Breast epithelium (tissue), 4 donors: ENCODE measurements at places on chromosomes 2 and 18.

- H3K4me3 ChIP-seq = no peak overlapping the region
- no peaks in the 10 kb centered on the region for H3K4me1 ChIP-seq
- no peaks in the 10 kb centered on the region for H3K27me3 ChIP-seq
- no peaks in the 10 kb centered on the region for H3K36me3 ChIP-seq
Observed at GRCh38 chr2:46508759-46509158, 29.4 kb downstream of the TMEM247 start.

- H3K27me3 ChIP-seq = no peaks in the 10 kb centered on the region
- H3K27ac ChIP-seq = no peak overlapping the region
- DNase-seq = no peak
- no peak overlapping the region for H3K4me3 ChIP-seq
- H3K4me1 ChIP-seq = no peaks in the 10 kb centered on the region
- no peaks in the 10 kb centered on the region for H3K36me3 ChIP-seq
Observed at GRCh38 chr2:239878686-239879085, 146.5 kb downstream of the NDUFA10 start.

DNA sequence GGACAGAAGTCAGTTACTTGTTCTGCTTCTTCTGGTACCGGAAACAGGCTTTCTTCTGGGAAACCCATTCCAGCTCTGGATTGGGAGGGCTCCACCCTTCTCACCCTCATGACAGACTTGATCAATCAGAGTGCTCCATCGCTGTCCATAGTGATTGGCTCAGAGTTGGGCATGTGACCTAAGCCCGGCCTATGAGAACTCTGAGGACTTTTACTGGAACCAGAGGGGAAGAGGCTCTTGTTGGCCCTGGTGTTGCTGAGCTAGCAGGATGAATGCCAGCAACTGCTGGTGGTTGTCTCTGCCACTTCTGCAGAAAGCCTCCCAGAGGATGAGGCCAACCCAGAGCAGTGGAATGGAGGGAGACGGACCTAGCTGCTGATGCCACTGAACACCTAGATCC is 33.3 kb downstream of the TMEM37 start:
- no peaks in the 10 kb centered on the region for H3K27me3 ChIP-seq
- H3K27ac ChIP-seq = no peak overlapping the region
- no peak for DNase-seq
- H3K4me3 ChIP-seq = no peak overlapping the region

DNA sequence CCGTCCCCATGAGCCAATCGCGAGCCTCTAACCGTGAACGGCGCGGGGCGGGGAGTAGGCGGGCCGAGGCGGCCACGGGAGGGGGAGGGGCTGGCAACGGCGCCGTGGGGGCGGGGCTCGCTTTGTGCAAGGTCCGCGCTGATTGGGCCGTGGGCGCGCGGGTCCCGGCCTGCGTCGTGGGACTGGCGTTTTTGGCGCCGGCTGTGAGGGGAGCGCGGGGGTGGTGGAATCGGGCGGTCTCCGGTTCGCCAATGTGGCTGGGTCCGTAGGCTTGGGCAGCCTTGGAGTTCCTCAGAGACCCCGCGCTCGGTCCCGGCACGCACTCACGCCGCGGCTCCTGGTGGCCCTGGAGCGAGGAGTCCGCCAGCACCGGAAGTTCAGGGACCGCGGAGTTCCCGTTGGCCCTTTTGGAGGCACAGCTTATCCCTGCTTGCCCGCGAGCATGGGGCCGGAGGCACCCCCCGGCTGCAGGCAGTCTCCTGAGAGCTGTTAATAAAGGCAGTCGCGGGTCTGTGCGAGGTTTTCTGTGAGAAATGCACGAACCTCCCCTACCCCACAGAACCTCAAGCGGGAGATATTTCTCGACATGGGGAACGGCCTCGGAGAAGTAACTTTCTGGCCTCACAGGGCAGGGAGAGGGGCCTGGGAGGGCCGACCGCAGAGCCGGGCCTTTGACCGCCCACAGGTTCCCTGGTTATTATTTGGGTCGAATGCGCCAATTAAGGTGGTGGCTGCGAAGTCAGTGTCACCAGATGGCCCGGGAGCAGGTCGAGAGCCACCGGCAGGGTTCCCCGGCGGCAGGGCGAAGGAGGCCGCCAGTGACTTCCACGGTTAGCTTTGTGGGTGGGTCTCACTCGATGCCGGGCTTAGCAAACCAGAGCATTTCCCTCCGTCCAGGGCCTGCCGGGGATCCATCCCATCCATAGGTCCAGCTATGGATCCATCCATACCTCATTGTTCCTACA is 574 bp upstream of the NCL start:
- H3K4me3 ChIP-seq = peak overlapping the region; percentile 96
- peaks cover 3% of the 10 kb centered on the region for H3K4me1 ChIP-seq
- peak; percentile 98 for DNase-seq
- no peaks in the 10 kb centered on the region for H3K36me3 ChIP-seq
- no peaks in the 10 kb centered on the region for H3K27me3 ChIP-seq

DNA sequence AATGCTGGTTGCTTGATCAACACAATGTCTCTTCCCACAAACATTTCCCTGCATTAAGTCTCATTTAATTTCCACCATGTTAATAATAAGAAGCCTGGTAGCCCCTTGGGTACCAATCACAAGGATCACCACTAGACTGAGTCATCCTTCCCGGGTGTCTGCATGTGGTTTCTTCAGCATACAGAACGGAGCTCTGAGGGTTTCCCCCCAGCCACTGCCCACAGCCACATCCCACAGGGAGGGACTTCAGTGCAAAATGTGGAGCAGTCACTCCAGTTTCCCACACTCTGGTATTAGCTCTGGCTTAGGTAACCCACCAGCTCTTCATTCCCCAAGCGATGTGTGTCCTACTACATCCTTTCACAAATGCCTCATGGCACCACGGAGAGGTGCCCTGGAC is 42.7 kb upstream of the POLE4 start:
- H3K4me1 ChIP-seq = no peaks in the 10 kb centered on the region
- no peak overlapping the region for H3K4me3 ChIP-seq
- no peaks in the 10 kb centered on the region for H3K27me3 ChIP-seq
- H3K27ac ChIP-seq = no peak overlapping the region
- no peak for DNase-seq

DNA sequence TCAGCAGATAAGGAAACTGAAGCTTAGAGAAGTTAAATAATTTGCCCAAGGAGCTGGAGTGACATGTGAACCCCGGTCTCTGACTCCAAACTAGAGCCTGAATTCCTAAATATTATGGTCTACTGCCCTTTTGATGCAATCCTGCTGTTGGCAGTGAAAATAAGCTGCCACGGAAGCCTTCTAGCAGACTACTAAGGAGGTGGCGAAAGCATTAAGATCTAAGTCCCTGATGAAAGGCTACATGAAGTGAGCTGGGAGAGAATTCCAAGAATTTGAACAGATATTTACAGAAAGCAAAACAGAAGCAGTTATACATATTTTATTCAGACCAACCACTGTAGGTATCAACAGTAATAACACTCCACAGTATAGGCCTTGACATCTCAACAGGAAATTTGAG is 28.1 kb downstream of the TRMT61B start:
- DNase-seq = no peak
- no peaks in the 10 kb centered on the region for H3K36me3 ChIP-seq
- H3K4me1 ChIP-seq = no peaks in the 10 kb centered on the region
- no peak overlapping the region for H3K4me3 ChIP-seq

- no peaks in the 10 kb centered on the region for H3K36me3 ChIP-seq
- H3K4me1 ChIP-seq = no peaks in the 10 kb centered on the region
- no peak for DNase-seq
- H3K27ac ChIP-seq = peak overlapping the region; percentile 10
- no peaks in the 10 kb centered on the region for H3K27me3 ChIP-seq
Observed at GRCh38 chr2:234289834-234290590, 206.9 kb downstream of the ARL4C start.

GRCh38 chr2:166234112-166234846 is 106.5 kb upstream of the SCN1A start:
- no peaks in the 10 kb centered on the region for H3K4me1 ChIP-seq
- no peak overlapping the region for H3K27ac ChIP-seq
- H3K27me3 ChIP-seq = no peaks in the 10 kb centered on the region
- no peak for DNase-seq
- H3K36me3 ChIP-seq = no peaks in the 10 kb centered on the region

GRCh38 chr2:238943338-238944067 is 95.6 kb downstream of the TWIST2 start:
- H3K27me3 ChIP-seq = no peaks in the 10 kb centered on the region
- no peak for DNase-seq
- H3K4me1 ChIP-seq = no peaks in the 10 kb centered on the region
- H3K4me3 ChIP-seq = no peak overlapping the region

DNA sequence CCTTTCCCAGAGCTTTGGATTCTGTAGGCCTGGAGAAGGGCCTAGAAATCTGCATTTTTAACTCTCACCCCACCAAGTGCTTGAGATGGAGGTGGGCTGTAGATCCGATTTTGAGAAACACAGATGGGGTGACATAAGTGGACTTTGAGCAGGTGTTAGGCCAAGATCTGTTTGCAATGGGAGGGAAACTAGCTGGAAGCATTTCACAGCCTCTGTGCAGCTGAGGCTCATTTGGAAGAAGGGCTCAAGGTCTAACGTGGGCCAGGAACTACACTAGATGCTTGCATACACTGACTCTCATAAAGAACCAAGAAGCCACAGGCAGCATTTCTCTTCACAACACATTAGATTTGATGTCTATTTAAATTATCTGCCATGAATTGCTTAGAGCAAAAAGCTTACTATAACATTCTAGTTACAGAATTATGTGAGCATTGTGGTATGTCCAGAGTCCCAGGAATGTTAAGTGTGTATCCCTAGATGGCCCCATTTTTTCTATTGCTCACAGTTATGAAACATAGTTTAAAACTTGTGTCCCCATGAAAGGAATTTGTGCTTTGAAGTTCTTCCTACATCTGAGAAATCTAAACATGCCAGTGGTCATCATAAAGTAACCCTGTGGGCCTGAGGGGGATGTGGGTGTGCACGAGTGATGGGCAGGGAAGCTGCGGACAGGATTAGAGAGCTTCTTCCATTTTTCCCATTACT is 77.2 kb downstream of the CD28 start:
- no peak for DNase-seq
- no peaks in the 10 kb centered on the region for H3K36me3 ChIP-seq
- no peaks in the 10 kb centered on the region for H3K4me1 ChIP-seq
- H3K4me3 ChIP-seq = no peak overlapping the region
- no peaks in the 10 kb centered on the region for H3K27me3 ChIP-seq

- H3K27me3 ChIP-seq = no peaks in the 10 kb centered on the region
- H3K27ac ChIP-seq = peak overlapping the region; percentile 88
- H3K36me3 ChIP-seq = no peaks in the 10 kb centered on the region
- DNase-seq = no peak
Observed at GRCh38 chr2:88016960-88017779, 823 bp upstream of the RNU2-63P start.

DNA sequence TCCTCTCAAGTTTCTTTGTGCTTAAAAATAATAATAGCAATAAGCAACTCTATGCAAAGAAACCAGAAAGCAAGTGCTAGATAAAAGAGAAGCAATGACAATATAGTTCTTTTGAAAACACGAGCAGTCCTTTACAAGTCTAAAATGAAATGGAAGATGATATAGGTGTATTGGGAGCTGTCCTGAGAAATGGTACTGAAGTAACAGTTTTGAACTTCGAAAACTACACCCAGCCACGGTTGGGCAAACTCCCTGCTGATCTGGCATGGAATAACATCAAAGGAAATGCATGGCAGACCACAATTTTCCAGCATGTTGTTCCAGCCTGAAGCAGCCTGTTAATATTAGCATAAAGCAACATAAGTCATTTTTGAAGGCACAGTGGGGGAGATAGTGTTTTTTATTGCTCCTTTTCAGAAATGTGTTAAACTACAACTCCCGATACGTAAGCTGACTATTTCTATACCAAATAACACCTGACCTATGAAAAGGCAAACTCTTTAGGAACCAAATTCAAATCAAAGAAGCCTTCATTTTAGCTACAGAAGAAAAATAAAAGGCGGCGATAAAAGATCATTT is 596.1 kb upstream of the KLHL29 start:
- no peaks in the 10 kb centered on the region for H3K4me1 ChIP-seq
- no peak overlapping the region for H3K27ac ChIP-seq
- no peaks in the 10 kb centered on the region for H3K27me3 ChIP-seq
- H3K36me3 ChIP-seq = no peaks in the 10 kb centered on the region
- no peak overlapping the region for H3K4me3 ChIP-seq
- DNase-seq = no peak

- no peaks in the 10 kb centered on the region for H3K27me3 ChIP-seq
- no peaks in the 10 kb centered on the region for H3K36me3 ChIP-seq
- no peak overlapping the region for H3K27ac ChIP-seq
- H3K4me1 ChIP-seq = no peaks in the 10 kb centered on the region
Observed at GRCh38 chr2:215022418-215022817, 116.0 kb downstream of the ABCA12 start.

DNA sequence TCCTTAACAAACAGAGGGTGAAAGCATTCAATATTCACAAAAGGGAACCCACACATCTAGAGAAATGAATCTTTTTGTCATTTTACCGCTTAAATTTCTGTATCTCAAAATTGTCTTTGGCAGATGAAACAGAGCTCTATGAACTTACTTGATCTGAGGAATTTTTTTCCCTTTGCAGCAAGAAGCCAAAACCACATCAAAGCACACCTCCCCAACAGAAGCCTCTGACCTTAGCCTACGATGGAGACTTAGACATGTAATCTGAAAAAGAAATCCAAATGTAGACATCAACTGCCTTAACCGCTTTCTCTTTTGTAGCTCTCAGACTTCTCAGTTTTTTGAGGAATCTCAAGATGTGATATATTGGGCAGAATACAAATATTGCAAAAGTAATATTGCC is 287.9 kb upstream of the HNMT start:
- no peak overlapping the region for H3K27ac ChIP-seq
- no peaks in the 10 kb centered on the region for H3K27me3 ChIP-seq
- H3K4me1 ChIP-seq = no peaks in the 10 kb centered on the region
- no peaks in the 10 kb centered on the region for H3K36me3 ChIP-seq
- no peak for DNase-seq

DNA sequence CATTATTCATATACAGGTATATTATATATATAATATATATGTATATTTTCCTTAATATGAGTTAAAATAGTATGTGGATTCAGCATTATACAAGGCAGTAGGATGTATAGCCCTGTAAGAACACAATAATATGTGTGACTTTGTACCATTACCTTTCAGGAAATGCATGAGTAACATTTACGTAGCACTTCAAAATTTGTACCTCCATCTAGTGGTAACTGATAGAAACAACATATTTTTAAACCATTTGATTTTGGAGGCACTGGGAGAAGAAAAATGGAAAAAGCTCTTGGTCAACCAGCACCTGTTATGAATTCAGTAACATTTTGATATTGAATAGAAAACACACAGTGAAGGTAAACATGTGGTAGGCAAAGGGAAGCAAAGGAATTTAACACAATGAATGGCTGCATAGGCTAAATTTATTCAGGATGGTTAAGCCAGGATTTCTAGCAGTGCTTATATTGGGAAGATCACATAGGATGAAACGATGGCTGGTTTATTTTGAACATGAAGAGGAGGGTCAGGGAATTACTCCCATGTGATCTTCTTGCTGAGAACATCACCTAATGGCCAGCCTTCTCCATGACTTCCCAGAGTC is 565.5 kb downstream of the CCDC85A start:
- H3K4me1 ChIP-seq = no peaks in the 10 kb centered on the region
- no peaks in the 10 kb centered on the region for H3K36me3 ChIP-seq
- no peaks in the 10 kb centered on the region for H3K27me3 ChIP-seq
- H3K4me3 ChIP-seq = no peak overlapping the region
- no peak overlapping the region for H3K27ac ChIP-seq
